Stimulated activated CD8-positive, alpha-beta memory T cell treated with anti-CD3 and anti-CD28 coated beads, Interleukin-12 subunit alpha, Interleukin-12 subunit beta, amount 100 ng/mL, for 1 hour (primary cell): ENCODE measurements at places on chromosomes 5 and 9.

DNA sequence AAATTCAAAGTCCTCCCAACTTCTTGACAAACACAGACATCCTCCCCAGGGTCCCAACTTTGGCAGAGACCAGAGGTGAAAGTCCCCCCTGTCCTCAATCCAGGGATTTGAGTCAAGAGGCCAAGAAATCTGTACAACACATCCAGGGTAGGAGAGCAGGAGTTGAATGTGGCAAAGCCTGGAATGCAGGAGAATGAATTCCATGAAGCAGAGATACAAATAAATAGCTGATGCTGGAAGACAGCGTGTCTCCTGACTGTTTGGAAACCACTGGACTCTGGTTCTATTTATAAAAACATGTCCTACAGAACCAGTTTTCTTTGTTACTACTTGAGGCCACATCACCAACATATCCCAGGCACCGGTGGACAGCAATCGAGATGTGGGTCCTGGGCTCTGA lies 43.7 kb upstream of the SLIT3 start:
- DNase-seq: no peak

DNA sequence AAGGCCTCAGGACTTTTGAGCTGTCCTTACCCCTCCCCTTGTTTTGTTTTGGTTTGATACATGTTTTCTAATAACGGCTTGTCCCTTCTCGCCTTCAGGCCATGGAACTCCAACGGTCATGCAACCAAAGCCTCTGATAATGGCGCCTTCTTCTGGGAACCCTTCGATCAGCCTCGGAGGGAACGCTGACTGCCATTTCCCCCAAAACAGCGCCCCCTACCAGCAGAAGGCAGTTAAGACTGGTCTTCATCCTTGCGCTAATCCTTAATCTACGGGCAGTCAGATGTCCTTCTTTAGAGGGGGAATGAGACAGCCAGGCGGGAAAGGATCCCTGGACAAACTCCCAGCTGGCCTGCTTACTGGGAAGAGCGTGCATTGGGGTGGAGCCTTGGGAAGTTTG lies 276.6 kb downstream of the ICE1 start:
- DNase-seq: no peak

- no peak for DNase-seq
These were observed 88.0 kb downstream of the SEMA6A start for GRCh38 chr5:116486588-116486987.

GRCh38 chr5:40688127-40688761 lies 8.5 kb downstream of the PTGER4 start:
- peak; percentile 86 for DNase-seq

DNA sequence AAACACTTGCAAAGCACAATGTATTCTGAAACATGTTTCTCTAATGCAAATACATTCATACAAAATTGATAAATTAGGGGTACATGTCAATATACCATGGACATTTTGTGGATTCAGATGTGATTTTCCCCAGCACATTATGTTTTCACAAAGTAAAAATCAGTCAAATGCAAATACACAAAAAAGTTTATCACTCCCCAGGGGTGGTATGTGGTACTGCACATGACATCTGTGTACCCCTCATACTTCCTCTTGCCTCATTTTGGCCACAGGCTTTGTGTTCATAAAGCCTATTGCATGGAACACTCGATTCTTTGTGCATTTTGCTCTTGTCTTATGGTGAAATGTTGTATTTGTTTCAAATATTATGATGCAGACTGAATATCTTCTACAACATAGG lies 116.8 kb upstream of the PDE4D start:
- DNase-seq: no peak
